ENCODE measurements at places on chromosomes 1 and 21.

DNA sequence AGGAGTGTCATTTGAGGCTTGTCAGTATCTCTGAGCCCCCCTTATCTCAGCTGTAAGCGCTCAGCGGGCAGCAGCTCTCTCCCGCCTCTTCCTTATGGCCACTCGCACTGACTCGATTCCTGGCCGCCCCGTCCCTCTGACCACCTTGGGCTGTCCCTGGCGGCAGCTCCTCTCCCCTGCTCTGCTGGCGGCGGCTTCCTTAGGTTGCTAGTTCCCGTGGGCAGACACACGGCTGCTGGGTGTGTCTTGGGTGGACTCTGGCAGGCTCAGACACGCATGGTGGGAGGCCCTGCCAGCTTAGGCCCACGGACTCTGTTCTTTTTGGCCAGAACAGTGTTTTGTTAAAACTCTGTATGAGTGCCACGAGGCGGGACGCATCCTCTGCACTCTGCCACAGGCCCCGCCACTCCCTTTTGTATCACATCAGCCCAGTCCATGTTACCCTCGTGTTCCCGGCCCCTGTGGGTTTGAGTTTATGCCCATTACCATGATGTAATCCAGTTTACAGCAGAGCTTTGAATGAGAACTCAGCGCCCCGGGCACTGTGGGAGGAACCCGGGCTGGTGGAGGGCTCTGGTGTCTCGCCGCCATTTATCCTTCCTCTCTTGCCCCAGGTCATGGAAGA lies 45.9 kb downstream of the COQ8A start:
- no peak for DNase-seq

- no peak for DNase-seq
Observed at GRCh38 chr1:232040260-232040659, 413.7 kb downstream of the DISC1 start.

- DNase-seq: no peak
Observed at GRCh38 chr1:59045636-59046035, 251.3 kb upstream of the FGGY start.

DNA sequence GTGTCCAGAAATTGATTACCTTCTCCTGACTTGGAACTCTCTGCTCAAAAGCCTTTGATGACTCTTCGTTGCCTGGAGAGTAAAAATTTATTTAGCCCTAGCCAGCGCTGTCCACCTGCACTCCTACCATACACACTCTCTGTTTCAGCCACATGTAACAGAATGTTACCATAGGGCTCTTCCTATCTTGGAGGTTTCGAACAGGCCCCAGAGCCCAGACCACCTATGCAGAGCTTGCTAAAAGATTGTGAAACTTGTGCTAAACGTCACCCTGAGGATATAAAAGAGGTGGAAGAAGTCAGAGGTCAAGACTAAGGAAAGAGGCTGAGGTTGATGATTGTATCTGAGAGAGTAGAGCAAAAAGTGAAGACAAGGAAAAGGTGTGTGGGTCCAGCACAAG lies 237.0 kb upstream of the HOOK1 start:
- no peak for DNase-seq

DNA sequence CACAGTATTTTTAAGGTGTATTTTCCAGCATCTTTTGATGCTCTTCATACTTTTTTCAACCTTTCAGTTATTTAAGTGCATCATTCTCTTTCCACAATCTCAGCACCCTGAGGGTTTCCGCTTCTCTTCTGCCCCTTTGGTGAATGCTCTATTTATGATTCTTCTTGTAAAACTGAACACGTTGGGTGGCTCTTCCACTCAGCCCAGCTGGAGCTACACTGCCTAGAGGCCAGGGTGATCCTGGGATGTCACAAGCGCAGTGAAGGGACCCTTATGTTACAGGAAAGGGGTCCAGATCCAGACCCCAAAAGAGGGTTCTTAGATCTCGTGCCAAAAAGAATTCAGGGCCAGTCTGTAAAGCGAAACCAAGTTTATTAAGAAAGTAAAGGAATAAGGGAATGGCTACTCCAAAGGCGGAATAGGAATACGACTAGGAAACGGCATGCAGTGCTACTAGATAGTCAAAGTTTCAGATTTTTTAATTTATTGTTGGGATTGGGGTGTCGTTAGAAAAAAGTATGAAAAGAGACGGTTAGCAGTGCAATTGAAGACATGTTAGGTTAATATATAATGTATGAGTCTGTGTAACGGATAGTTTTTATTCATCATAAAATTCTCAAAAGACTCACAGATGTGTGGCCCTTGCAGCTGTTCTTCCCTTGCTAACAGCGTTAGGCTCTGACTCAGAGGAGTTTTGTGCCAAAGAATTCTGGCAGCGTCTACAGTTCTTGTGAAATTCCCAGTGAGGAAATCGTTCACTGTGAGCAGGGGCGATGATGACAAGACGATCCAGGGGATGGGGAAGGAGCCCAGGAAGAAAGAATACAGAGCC lies 14.4 kb upstream of the ERVH48-1 start:
- no peak for DNase-seq

- no peak for DNase-seq
Observed at GRCh38 chr1:88228114-88228513, 456.0 kb upstream of the PKN2 start.

DNA sequence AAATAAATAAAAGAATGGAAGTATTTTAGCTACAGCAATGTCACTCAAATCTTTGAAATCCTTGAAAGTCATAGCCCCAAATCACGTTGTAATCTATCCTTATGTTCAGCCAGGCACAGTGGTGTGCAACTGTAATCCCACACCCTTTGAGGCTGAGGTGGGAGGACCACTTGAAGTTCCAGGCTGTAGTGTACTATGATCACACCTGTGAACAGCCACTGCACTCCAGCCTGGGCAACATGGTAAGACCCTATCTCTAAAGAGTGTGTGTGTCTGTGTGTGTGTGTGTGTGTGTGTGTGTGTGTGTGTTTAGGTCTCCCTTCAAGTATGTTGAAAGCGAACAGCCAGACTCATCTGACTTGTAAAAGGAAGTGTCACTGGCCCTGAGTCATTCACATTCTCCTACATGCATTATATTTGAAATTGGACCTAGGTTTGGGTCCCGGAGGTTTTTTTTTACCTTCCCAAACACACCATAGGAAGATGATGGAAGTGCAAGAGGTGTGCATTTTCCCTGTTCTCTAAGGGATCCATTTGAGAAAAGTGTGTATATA lies 50.1 kb downstream of the ZNF281 start:
- DNase-seq: no peak

All from NCI-H1417 treated with DMSO at 0.1 percent for 48 hours (cell line).